Left cardiac atrium (tissue), 4 donors: ENCODE measurements at places on chromosomes 1 and 21. TPM values are rescaled to one million over a fixed set of nuclear protein-coding genes. Genes with fewer than 3 reads are reported as not detected.

Gene PLEKHO1
- 42.8 TPM for total RNA-seq

Gene OXCT2
- total RNA-seq = 16.2 TPM

DNA sequence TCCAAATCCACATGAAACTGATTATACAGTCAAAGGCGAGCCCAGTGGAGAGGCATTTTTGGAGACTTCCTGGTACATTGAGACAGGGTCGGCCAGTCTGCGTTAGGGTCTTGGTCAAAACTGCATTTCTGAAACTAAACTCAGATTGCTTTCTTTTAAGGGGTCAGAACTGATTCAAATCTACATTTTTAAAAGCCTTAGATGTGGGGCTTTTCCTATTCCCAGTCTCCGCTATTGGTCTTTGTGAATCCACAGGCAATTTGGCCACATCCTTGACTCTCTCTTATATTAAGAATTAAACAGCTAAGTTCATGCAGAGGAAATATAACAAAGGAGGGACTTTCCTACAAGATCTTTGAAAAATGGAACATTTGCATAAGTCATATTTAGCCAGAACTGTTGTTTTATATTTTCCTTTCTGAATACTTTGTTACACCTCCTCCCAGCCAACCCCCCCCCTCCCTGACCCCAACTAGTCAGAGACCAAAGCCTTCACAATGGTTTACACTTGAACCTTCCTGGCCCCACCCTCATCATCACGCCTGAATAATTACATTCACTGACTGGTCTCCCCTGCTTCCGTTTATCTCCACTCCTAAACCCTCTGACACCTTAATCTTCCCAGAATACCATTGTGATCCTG lies 30.9 kb downstream of the SELL start:
- no peak for DNase-seq

Gene GRHL3
- total RNA-seq = not detected

Gene ATAD3C
- total RNA-seq = 2.4 TPM

- no peak for DNase-seq
These were observed 25.0 kb downstream of the GIPC2 start for GRCh38 chr1:78070758-78071157.

- no peak for DNase-seq
These were observed 13.1 kb upstream of the CASQ1 start for GRCh38 chr1:160177231-160177630.

Gene S100A2
- total RNA-seq = 0.84 TPM

GRCh38 chr1:80639777-80640533 lies 1160.8 kb upstream of the ADGRL2 start:
- no peak for DNase-seq

DNA sequence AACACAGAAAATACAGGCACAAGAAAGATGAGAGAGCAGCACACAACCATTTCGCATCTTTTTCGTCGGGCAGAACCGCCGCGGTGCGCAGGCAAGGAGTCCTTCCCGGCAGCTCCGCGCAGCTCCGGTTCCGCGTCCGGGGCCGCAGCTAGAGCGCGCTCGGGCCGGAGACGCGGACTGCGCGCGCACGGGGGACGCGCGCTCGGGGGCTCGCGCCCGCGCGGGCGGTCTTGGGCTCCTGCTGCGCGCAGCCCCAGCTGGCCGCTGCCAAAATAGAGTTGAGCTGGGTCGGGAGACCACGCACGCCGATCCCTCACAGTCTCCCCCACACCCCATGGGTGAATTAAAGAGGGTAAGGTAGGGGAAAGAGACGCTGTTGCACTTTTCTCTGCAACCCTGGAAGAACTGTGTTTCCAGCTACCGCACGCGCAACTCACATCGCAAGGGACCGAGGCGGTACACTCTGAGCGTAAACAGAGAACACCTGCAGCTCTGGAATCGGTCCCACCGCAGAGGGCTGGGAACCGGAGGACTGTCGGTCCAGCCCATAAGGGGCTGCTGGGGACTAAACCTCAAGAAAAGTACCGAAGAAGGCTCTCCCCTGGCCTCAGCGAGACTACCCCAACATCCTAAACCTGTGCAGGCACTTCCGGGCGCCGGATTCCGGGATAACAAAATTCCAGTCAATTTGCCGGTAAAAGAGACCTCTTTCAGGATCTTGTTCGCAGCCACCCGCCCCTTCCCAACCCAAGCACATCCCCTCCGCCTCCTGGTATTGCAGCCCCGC lies 1.7 kb downstream of the NR5A2 start:
- DNase-seq = peak; percentile 48

GRCh38 chr1:116129537-116129936 lies 18.3 kb downstream of the MAB21L3 start:
- DNase-seq = no peak

Gene HSPA6
- total RNA-seq = 2.8 TPM

Gene GUCA2A
- not detected for total RNA-seq

Gene RAB7B
- total RNA-seq = 2.4 TPM

GRCh38 chr1:211009944-211010343 lies 124.0 kb downstream of the KCNH1 start:
- no peak for DNase-seq

- DNase-seq = peak; percentile 40
These were observed at the start of gene PCP4L1 for GRCh38 chr1:161258439-161259344. Gene PCP4L1 (plus strand): TSS chr1:161258745. CDS start chr1:161258975, 230 bp downstream.

- no peak for DNase-seq
These were observed 351.0 kb upstream of the B3GALT2 start for GRCh38 chr1:193537266-193538002.

DNA sequence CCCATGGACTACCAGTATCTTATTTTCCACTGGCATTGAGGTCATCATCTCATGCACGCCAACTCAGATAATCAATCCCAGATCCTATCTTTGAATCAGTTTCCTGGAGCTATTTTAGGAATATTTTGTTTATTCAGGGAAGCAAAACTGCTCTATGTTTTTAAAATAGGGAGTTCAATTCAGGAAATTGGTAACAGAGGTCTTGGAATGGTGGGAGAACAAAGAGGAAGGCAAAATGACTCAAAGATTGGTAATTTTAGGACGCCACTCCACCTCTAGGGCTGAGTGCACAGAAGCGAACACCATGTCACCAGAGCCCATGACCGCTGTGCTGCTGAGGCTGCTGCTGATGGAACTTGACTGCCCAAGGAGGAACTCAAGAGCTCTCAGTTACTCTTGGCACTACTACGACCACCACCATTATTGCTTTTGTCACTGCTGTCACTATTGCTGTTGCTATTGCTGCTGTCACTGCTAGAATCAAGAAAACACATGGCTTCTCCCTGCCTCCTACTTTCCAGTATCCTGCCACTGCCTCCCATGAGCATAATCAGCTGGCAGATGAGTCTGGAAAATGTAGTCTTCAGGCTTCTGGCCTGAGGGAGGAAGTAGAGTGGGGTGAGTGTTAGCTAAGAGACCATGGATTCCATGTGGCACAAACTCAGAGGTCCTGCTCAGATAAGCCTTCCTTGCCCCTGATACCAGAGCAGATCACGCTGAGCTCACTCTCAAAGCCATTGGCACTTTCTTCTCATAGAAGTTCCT lies 71.6 kb upstream of the CNIH3 start:
- no peak for DNase-seq

GRCh38 chr1:212467843-212468482 lies 35.2 kb downstream of the NENF start:
- DNase-seq = no peak

Gene TEX38
- not detected for total RNA-seq

GRCh38 chr1:179910934-179911333 lies 28.8 kb downstream of the TOR1AIP1 start:
- DNase-seq = no peak

Gene PRDX6
- 783 TPM for total RNA-seq

DNA sequence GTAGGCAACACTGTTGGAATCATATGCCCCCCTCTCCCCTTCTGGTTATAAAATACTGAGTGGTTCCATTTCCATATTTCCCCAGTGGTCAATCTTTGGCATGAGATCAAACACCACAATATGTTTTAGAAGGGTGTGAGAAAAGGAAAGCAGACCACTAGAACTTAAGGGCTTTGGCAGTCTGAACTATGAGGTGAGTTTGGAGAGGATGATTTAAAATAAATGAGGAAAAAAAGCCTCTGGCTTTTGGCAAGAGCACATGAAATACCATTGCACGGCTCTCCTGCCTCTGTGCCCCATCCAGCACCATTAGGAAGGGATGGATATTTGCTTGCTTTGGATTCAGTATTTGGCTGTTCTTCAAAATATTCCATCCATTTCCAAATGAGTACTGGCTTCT lies 339.5 kb upstream of the C1orf87 start:
- no peak for DNase-seq

Gene PSRC1
- total RNA-seq = 2.3 TPM

Gene TMEM53
- total RNA-seq = 11.1 TPM

DNA sequence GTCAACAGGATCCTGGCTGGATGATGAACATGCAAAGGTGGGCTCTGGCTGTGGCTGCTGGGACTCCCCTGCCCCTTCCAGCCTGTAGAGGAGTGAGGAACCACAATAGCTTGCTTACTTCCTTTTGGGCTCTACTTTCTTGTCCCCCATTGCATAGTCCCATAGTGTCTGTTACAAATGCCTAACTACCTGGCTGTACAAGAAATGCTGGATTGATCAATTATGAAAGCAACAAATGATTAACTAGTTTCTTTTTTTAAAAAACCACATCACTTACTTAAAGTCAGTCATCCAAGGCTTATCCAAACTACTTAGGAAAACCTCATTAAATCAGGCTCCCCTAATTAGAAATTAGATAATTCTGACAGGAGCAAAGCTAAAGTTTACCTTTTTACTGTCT lies 514.1 kb upstream of the PKN2 start:
- no peak for DNase-seq

- DNase-seq = no peak
These were observed 14.6 kb downstream of the BLACAT1 start for GRCh38 chr1:205441318-205441633.

Gene C1QB
- total RNA-seq = 133 TPM

DNA sequence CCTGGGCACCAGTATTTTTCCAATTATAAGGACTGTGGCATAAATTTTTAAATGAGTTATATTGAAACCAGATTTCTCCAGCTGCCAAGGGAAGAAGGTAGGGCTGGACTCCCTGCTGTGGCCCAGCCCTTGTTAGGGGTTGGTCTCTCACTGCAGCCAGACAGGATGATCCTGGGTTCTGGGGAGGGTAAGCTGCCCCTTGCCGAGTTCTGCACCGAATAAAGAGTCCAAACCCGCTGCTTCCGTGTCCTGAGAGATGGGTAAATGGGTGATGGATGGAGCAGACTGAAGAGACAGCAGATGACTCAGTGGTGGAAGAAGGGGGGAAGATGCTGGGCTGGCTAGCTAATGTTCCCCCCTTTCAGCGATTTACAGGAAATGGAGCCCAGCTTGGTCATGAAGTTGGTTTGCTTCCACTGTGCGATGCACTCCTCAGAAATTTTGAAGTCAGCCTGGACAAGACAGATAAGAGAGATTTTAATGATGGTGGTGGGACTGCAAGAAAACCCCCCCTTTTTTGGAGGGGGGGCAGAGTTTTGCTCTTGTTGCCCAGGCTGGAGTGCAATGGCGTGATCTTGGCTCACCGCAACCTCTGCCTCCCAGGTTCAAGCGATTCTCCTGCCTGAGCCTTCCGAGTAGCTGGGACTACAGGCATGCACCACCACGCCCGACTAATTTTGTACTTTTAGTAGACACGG lies 41.4 kb downstream of the YARS1 start:
- no peak for DNase-seq

Gene CACNA1E
- total RNA-seq = 1.3 TPM

DNA sequence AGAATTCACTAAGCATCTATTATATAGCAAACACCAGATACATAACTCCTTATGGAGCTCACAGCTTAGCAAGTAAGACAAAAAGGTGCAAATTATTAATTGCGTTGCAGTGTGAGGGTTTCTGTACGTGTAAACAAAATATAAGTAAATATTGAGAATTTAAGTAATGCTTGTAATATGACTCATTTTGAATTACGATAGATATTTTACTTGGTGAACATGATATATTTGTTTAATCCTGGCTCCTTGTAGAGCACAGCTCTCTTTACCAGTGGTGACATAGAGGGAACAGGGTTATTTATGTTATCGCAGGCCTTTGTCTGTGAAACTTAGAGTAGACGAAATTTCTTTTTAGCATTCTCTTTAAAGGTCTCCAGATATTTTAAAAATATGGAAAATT lies 36.4 kb downstream of the LYPLAL1 start:
- DNase-seq = no peak

Gene CDC20
- total RNA-seq = 1.4 TPM

Gene VWA5B1
- total RNA-seq = 0.16 TPM

Gene PCBP3
- 5.9 TPM for total RNA-seq

Gene PRAMEF12
- not detected for total RNA-seq

DNA sequence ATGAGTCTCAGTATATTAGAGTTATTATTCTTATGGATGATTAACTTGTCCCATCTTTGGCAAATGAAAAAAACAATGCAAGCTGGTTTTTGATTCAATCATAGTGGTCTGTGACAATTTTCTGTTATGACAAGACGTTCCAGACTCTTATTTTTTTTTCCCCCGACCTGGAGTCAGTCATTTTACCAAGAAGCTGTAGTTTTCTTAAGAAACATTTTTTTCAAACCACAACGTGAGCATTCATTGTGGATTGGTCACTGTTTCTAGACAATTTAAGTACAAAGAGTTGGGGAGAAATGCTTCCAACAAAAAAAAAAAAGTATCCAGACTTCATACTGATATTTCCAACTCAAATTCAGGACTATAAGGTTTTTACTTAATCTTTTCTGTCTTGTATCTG lies 8.0 kb upstream of the ANGPTL3 start:
- no peak for DNase-seq

Gene SDC3
- total RNA-seq = 39.3 TPM

GRCh38 chr1:35261412-35262120 lies 6.9 kb upstream of the ZMYM4 start:
- no peak for DNase-seq

Gene AADACL4
- total RNA-seq = not detected

- DNase-seq = peak; percentile 85
These were observed 20.1 kb downstream of the ECE1 start for GRCh38 chr1:21270086-21270689.

Gene ARMH1
- total RNA-seq = 1.2 TPM

Gene PSMB4
- 197 TPM for total RNA-seq

DNA sequence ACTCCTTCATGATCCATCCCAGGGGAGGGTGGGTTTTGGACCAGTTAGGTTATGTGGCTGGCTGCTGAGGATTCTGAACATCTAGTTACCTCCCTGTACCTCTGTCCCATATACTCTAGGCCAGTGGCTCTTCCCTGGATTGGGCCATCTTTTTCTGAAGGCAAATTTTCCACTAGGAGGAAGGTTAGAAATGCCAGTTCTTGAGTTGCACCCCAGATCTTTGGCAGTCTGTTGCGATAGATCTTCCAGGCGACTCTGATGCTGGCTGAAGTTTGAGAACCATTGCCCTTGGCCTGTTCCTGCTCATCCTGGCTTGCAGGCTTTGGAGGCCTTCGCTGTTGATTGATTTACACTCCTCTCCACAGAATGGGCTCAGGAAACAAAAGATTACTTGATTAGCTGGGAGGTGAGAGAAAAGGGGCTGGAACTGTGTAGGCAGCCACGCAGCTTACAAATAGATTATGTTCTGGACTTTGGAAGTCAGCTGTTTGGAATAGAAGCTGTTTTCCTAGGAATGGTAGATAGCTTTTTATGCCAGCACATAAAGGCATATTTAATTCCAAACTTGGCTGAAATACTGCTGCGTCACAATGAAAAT lies 110.1 kb downstream of the MRPS6 start:
- DNase-seq = no peak
